ENCODE measurements at places on chromosomes 2 and 18.
A peak's percentile ranks its signal among the peaks of the same experiment; 100 is the strongest.

DNA sequence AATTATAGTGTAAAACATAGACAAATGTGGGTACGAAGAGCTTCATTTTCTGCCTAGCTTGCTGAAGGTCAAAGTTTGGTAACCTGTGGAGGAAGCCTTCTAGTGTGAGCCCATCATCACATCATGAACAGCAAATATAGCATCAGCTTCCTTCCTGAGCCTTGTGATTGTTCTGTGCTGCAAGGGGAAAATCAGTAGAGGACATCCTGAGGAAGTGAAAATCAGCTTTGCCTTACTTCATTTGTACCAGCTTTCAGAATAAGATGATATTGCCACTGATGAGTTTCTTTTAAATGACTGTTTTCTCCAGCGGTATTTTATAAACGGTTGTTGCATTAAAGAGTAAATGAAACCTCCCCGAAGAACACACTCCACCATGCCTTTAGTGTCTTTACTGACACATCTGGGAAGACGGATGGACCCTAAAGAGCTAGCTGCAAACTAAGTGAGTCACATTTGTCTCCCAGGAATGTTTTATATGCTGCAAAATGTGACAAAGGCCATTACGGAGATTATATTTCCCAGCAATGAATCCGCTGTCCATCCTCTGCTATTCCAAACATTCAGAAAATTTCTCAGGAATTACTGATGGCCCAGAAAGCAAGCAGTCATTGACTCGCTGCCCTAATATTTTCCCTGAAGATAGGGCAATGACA lies 1272.8 kb downstream of the SUCLG1 start:
- peak; percentile 18 for DNase-seq

- no peak for DNase-seq
These were observed 128.2 kb downstream of the HDAC4 start for GRCh38 chr2:239272626-239273025.

GRCh38 chr2:84919885-84920580 lies 14.6 kb downstream of the TMSB10 start:
- peak; percentile 78 for DNase-seq

DNA sequence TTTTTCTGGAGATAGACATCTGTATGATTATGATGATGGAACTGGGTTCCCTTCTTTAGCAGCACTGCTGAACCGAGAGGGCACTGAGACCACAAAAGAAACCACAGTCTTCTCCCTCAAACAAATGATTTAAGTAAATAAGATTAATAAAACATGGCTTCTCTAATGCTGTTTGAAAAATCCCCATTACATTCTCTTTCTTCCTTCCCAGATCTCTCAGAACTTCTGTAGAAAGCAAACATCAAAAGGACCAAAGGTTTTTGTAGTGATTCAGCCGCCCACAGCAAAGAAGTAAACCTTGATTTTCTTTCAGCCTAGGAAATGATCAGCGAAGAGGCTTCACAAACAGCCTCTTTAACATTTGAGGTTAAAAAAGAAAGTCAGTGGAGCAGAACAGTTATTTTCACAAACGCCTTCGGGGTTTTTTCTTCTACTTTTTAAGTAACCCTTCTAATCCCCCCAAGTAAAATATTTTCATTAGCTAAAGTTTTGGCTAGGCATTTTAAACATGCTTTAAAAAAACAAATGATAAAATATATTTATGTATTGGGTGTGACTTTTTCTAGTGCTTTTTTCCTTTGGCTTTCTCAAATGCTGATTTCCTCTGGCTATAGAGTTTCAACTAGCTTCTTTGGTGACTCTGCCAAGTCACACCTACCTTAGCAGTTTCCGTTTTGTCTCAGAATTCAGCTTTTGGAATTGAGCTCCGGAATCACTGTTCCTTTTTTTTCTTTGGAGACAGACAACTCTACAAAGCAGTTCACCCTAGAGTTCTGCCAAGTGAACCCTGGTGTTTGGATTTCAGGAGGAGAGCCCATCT lies 89.6 kb downstream of the UPP2 start:
- DNase-seq, result peak; percentile 58

- no peak for DNase-seq
These were observed 708 bp upstream of the MALT1 start for GRCh38 chr18:58670404-58671110.
